Islet precursor cell (in vitro differentiated cells): ENCODE measurements at places on chromosomes 6 and 20.

DNA sequence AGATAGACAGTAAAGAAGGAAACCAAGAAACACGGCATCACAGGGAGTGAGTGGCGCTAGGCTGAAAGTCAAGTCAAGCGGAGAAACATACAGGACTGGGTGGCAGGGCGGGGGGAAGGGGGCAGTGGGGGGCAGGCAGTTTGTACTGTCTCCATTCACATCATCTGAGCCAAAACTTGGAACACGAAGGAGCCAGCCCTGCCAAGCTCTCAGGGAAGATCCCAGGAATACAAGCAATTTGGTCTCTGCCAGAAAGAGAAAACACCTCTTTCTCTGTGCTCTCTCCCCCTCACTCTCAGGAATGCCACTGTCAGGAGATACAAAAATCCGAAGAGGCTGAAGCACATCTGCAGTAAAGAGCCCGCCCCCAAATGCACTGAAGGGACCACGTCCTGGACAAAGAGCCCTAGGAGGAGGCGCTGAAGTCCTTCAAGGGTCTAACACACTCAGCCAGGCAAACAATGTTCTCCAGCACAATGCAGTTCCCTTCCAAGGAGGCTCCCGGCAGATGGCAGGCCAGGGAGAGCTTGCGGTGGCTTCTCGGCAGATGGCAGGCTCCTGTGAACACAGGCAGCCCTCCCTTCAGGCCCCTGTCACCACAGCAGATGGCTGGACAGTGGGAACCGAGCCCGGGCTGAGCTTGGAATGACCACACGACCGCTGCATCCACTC is 90.0 kb downstream of the ATP9A start:
- DNase-seq, result peak; percentile 58

DNA sequence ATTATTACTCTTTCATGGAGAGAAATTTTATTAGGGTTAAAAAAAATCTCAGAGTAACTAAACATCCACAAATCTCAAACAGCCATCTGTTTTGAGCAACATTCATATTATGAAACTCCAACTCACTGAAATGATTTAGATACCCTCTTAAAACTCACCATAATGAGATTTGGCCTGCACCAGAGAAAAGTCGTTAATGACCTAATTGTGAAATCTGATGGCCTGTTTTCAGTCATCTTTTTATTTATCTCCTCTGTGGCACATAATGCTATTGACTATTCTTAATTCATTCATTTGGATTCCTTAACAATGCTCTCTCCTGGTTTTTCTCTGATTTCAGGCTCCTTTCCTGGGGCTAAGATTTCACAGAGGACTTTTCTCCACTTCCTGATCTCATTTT is 192.7 kb downstream of the RNF144B start:
- no peak for DNase-seq

DNA sequence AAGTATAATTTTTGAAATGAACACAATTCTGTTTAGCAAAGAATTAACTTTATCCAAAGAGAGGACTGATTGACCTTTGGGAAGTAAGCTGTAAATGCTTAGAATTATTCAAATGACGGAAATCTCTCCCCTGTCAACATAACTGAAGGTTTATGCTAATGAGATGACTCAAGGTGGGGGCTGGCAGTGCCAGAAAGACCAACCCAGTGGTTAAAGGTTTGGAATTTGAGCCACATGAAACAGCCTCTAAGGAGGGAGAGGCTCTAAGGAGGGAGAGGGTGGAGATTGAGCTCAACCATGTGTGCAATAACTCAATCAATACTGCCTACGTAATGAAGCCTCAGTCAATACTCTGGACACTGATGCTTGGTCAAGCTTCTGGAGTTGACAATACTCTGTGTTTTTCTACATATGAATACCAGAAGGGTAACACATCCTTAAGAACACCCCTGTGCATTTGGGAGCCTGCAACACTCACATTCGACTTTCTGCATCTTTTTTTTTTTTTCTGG is 123.4 kb upstream of the TENT5A start:
- no peak for DNase-seq

DNA sequence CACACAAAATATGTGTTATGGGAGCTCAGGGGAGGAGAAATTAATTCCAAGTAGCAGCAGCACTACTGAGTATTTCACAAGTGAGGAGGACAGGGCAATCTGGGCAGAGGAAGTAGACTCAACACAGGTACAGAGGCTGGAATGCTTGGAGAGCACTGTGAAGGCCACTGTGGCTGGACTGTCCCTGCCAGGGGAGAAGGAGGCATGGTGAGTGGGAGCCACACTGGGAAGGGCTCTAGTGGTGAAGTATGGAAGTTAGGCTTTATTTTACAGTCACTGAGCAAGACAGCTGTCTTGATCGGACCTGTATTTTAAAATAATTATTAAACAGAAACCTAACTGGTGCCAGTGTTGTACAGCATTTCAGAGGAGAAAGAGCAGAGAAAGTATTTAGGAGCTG is 28.8 kb downstream of the FAM229B start:
- no peak for DNase-seq

GRCh38 chr20:24951536-24952083 is 2.5 kb downstream of the CST7 start:
- peak; percentile 46 for DNase-seq

GRCh38 chr6:114364301-114364700 is 21.5 kb upstream of the HS3ST5 start:
- DNase-seq, result peak; percentile 77

DNA sequence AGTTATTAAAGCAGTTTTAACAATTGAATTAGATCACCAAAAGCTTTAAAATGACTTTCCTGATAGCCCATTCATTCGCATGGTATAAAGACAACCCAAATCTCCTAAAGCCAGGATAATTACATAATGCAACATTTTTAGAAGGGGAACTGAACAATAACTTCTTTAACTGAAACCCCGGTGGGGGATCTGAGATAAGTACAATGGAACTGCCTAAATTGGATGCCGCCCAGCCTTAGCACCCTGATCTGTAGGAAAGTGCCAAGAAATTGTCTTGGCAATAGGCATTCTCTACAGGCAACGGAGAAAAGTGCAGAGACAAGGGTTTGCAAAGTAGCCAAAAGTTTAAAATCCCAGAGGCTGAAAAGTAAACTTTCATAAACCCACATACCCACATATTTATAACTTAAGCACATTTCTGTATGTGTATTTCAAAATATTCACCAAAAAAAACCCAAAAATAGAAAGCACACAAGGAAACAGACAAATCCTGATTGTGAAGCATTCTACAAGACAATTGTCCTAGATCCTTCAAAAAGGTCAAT is 98.8 kb upstream of the BEND6 start:
- no peak for DNase-seq

DNA sequence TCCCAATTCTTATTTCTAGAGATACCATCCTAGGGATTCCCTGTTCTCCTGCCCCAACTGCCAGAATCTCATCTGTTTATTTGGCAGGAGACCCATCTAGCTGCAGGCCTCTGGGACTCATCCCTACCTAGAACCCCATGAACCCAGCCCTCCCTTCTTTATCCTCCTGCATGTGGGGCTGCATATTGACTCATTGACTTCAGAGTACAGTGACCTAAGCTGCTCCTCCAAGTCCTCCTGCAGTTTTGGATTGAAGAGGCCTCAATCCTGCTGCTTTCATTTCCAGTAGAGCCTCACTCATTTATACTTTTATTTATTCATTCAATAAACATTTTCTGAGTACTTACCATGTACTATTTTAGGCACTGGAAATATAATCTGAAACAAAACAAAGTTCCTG is 11.6 kb downstream of the TMEM200A start:
- DNase-seq, result no peak

GRCh38 chr6:40353197-40353966 is 233.8 kb downstream of the LRFN2 start:
- peak; percentile 82 for DNase-seq

DNA sequence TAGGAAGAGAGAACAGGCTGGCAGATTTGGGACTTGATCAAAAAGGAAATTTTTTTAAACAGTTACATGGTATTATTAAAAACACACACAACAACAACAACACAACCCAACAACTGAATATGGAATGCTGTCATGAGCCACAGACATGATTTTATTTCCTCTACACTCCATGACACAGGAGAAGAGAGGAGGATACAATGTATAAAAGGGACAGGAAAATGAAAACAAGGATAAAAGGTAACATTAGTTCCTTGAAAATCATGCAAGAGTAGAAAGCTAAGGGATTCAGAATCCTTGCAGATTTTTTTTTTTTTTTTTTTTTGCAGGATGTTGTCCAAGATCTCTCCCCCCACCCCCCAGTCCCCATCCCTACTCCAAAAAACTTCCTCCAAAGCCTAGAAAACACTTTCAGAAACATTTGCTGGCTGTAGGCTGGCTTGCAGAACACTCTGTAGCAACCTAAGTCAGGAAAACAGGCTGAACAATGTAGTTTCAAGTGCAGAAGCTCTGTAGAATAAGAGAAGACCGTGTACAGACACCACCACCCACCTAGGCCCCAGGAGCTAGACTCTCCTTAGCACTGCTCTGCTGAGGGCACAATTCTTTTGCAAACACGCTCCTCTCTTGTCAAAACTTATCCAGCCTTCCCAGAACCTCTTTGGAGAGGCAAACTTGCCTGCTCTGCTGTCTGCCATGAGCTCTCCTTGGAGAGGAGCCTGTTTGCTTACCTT is 845 bp downstream of the ZMYND8 start:
- no peak for DNase-seq

- no peak for DNase-seq
Observed at GRCh38 chr6:158660333-158660754, 10.5 kb downstream of the SYTL3 start.

DNA sequence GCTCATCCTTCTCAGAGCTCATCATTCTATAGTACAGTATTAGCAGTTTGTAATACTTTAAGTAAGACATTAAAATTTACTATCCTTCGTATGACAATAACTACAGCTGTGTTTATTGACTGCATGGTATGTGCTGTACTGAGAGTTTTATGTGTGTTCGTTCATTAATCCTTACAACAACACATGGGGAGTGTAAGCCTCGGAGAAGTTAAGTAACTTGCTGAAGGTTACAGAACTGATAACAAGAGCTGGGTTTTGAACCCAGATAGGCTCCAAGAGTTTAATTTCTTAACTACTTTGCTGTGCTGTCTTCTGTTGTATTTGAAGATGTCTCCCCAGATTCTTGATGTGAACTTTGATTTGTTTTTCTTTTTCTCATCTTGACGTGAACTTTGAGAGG is 23.7 kb downstream of the BRPF3 start:
- no peak for DNase-seq

DNA sequence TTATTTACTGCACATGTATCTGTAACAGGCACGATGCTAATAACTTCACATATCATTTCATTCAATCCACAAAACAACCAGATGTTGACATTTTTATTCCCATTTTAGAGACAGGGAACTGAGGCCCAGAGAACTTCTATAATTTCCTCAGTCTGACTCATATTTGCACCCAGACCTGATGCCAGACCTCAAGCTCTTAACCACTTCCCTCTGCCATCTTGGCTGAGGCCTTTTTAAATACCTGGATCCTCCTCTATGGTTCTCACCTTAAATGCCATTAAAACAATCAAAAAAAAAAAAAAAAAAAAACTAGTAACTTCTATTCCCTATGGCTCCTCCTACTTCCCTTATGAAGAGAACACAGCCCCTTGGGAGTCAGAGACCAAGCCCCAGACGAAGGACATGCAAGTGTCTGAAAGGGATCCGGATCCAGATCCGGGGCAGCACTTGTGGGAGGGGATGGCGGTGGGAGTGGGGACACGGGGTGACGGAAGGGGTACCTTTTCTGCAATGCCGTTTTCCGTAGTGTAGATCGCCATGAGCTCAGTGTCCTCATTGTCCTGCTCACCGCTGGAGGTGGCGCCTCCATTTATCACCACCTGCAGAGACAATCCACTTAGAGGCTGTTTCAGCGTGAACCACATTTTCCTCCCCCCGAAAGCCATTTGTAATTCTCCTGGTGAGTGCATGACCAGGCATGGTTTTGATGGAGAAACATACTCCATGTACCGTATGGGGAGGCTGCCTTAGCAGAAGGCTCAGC is 88.7 kb downstream of the SLC23A2 start:
- no peak for DNase-seq

GRCh38 chr6:159059141-159059540 is 14.3 kb upstream of the TAGAP start:
- no peak for DNase-seq

DNA sequence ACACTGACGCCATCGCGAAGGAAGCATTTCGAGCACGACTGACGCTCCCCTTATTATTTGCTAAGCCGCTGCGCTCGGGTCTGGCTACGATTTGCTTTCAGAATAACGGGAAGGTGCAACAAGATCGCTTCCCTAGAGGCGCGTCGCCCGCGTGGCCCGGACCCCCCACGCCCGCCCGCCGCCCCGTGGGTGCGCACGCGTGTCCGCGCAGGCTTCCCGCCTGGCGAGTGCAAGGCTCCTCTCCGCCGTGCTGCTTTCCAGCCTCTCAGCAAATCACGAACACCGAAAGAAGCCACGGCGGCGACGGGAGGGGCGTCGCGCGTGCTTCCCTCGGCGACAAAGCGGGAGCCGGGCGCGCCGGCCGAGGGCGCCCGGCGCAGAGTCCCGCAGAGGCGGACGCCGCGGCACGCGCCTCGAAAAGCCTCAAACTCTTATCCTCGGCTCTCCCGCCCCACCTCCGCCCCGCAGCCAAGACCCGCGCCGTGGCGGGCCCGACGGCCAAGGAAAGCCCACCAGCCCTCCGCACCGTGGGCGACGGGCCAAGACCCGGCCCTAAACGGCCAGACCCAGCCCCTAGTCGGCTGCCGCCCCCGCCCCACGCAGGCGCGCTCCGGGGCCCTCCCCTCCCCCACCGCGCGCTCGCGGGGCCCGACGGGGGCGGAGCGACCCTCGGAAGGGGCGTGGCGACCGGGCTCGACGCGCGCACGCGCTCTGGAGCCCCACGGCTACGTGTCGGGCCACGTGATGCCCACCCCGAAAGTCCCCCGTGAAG is 987 bp upstream of the QKI start:
- peak; percentile 87 for DNase-seq

DNA sequence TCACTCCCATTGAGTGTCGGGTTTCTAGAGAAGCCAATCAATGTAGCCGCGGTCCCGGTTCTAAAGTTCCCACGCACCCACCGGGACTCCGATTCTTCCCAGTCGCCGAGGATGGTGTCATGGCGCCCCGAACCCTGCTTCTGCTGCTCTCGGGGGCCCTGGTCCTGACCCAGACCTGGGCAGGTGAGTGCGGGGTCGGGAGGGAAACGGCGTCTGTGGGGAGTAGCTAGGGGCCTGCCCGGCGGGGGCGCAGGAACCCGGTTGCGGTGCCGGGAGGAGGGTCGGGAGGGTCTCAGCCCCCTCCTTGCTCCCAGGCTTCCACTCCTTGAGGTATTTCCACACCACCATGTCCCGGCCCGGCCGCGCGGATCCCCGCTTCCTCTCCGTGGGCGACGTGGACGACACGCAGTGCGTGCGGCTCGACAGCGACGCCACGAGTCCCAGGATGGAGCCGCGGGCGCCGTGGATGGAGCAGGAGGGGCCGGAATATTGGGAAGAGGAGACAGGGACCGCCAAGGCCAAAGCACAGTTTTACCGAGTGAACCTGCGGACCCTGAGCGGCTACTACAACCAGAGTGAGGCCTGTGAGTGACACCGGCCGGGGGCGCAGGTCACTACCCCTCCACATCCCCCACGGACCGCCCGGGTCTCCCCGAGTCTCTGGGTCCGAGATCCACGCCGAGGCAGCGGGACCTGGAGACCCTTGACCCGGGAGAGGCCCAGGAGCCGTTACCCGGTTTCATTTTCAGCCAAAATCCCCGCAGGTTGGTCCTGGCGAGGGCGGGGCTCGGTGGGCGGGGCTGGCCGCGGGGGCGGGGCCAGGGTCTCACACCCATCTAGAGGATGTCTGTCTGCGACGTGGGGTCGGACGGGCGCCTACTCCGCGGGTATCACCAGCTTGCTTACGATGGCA is 35.2 kb upstream of the HLA-G start:
- no peak for DNase-seq
